ENCODE measurements at places on chromosomes 7 and 10.

GRCh38 chr7:105339404-105340323 is 49.1 kb downstream of the SRPK2 start:
- no peak for DNase-seq

GRCh38 chr7:14834883-14835282 is 67.7 kb downstream of the DGKB start:
- DNase-seq = no peak

DNA sequence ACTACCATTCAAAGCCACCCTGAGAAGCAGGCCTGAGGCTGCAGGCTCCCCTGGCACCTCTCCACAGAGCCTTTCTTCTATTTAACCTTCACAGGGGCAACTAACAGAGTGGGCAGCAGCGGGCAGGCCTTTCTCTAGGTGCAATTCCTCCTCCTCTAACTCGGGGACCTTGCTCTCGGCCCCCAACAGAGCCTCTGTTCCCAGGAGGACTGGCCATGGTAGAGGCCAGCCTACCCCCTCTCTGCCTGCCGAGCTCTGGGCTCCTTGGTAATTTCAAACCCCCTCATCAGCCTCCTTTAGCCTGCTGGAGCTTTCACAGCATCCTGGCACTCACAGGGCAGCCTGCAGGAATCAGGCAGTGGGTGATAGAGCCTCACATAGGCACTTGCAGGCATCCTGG is 920.8 kb upstream of the ZNF722 start:
- DNase-seq = no peak

DNA sequence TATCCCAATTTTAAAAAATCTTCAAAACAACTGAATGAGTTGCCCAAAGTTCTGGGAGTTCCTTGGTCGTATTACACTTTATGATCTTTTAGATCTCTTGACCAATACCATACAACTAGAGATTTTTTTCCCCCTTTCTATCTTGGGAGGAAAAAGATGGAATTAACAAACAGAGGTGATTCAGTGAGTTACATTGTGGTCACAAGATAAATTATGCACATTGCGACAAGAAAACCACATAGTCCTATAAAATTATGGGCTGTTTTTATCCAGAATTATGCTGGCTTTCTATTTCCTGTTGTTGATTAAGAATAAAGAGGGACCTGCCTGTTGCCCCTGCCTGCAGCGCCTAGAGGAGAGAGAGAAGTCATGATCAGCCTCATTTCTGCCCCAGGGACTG is 8.2 kb upstream of the SGPL1 start:
- no peak for DNase-seq

- DNase-seq = no peak
Measured at GRCh38 chr10:117830205-117830604, 216.5 kb downstream of the RAB11FIP2 start.

DNA sequence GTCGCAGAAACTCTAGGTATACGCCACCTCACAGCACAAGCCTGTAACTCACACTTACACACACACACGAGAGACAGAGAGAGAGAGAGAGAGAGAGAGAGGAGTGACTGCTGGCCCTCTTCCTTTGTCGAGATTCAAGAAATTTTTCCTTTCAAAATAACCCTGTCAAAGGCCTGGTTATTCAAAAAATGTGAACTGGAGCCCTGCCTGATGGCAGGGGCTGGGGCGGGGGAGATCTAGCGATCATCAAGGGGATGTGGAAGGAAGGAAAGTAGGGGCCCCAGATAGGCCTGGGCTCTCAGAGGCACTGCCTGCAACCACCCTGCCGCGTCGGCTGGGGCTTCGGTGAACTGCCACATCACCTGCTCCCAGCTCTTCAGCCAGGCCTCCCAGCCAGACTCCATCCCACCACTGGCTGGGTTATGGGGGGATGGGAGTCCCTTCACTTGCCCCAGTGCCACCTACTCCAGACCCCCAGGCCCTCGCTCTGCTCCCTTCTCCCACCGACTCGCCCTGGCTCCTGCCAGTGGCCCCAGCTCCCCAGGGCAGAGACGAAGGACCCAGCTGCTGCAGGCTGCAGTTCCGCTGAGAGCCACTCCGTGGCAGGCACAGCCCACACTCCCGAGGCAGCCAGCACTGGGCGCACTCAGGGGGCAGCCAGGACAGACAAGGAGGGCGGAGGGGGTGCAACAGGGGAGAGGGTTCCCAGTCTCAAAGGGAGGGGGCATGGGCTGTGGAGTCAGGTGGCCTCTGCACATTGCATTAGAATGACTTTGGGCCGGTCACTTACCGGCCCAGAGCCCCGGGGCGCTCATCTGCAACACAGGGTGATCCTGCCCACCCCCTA is 15.3 kb downstream of the KCNH2 start:
- peak; percentile 49 for DNase-seq

DNA sequence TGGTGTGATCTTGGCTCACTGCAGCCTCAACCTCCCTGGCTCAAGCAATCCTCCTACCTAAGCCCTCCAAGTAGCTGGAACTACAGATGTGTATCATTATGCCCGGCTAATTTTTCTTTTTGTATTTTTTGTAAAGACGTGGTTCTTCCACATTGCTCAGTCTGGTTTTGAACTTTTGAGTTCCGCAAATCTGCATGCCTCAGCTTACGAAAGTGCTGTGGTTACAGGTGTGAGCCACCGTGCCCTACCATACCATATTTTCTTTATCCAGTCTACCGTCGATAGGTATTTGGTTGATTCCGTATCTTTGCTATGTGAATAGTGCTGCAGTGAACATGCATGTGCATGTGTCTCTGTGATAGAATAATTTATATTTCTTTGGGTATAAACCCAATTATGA is 6.5 kb downstream of the ZNF107 start:
- DNase-seq = no peak
